ENCODE measurements at places on chromosomes 6 and 20.

DNA sequence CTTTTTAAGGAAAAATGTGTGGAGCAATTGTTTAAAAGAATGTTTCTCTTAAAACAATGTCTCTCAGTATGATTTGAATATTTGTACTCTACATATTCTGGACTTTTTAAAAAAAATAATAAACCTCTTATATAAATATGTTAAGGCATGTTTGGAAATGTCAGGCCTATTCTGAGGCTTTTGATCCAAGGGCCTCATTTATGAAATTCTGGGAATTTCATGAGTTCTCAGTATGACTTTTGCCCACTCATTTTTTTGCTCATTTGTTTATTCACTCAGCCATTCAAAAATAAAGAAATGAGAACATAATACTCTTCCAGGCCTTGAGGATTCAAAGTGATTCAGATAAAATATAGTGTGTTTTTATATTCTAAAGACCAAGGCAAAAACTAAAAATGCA, 60.4 kb downstream of the DOK5 start:
- DNase-seq, result no peak

DNA sequence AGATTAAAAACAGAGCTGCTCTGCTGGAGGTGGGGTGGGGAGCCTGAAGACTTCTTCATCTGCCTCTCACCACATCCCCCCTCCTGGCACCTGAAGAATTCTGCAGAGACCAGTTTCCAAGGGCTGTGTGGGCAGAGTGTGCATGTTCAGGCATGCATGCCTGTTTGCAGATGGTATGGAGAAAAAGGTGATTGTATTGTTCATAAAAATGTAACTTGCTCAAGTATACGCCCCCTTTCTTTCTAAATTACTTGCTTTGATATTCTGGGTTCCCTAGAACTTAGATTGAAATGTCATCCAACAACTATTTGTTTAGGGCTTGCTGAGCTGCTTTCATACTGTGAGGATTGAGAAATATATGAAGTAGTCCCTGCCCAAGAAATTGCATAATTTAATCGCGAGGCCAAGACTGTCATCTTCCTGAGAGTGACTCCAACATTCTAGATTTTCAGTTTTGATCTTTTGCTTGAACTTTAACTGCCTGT, 83.6 kb downstream of the LCA5 start:
- peak; percentile 93 for DNase-seq

GRCh38 chr20:53003420-53004154, 31.4 kb downstream of the TSHZ2 start:
- DNase-seq, result no peak

DNA sequence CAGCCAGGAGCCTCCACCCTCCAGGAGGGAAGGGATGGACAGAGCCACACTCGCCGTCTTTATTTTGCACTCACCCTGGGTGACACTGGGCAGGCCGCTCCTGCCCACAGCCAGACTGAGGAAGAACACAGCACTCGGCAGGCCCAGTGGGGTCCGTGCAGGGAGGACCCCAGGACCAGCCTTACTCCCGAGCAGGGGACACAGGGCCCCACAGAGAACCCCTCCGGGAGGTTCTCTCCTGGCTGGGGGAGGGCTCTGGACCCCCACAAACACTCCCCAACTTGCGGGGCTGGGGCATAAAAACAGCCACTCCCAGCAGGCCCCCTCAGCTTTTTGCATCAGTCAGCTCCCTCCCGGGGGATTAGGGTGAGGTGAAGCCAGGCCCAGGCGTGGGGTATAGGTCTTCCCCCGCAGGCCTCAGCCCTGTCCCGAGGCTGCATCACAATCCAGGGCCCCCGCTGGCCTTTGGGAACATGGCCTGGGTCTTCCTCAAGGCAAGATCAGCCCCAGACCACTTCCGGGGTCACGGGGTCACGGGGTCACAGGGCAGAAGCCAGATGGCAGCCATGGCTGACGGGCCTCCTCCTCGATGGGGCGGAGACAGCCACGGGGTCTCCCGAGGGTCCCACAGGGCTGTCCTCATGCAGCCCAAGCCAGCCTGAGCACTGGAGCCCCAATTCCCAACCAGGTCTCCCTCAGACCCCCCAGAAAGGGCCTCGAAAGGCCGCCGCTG, 3.2 kb downstream of the TNFRSF6B start:
- no peak for DNase-seq

DNA sequence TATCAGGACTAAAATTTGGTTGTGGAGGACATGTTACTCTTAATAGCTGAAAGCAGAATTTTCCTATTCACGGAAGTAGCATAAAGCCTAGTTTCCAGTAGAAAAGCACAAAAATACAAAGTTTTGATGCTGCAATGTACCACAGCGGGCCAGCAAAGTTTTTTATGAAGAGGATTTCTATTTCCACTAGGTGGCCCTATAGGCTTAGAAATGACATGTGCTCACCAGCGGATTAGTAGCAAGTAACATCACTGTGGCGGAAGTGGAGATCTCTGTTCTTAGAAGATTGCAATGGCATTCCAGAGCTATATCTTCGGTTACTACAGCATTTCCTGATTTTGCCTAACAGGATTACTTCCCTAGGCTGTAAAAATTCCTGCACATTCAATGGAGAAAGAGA, 1219.0 kb upstream of the EYS start:
- DNase-seq, result no peak

GRCh38 chr6:89350281-89350966, 2.1 kb downstream of the UBE2J1 start:
- DNase-seq, result no peak

GRCh38 chr6:72712910-72713309, 91.0 kb downstream of the KCNQ5 start:
- DNase-seq, result no peak

DNA sequence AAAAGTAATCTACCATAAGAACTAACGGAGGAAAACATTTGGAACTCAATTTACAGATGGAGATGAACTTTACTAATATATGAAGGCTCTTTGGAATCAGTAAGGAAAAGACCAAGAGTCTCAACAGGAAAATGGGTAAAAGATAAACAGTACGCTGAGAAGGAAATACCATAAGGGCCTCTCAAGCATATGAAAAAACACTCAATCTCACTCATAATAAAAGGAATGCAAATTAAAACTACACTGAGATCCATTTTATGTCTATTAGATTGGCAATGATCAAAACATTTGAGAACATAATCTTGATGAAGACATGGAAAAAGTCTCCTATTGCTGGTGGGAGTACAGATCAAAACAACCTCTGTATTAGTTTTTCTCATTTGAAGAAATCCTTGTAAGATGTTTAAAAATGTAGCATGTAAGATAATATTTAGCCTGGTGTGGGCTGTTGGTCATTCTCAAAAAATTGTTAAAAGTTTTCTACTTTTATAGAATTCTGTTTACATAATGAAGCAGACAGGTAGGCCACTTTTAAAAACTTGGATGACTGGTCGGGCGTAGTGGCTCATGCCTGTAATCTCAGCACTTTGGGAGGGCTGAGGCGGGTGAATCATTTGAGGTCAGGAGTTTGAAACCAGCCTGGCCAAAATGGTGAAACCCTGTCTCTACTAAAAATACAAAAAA, 14.5 kb downstream of the REV3L start:
- DNase-seq, result peak; percentile 64

DNA sequence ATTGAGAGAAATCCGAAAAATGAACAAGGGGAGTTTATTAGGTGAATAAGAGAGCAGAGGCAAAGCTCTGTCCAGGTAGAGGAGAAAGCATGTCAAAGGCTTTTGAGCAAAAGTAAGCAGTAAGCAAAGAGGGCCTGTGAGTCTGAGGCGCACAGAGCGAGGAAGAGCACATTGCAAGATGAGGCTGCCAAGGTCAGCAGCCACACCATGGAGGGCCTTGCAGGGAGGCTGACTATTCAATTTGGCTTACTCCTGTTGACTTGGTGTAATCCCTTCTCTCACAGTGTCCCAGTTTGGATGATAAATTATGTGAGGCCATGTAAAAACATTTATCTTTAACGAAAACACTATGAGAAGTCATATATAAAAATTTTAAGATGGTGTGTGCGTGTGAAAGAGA, 32.4 kb downstream of the SESN1 start:
- no peak for DNase-seq

DNA sequence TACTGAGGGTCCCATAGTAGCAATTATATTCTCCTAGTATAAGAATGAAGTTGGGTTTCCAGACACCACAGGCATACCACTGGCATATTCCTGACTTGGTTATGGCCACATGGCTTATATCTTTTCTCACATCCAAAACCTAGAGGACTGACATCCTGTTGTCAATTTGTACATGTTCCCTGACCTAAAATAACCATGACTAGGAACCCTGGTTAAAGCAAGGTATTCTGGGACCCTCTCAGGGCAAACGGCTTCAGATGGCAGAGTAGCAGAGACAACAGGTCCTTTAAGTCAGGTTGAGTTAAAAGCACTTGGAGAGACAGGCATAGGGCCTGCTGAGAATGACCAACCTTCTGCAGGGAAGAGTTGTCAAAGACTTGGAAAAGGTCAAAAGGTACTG, 12.6 kb downstream of the MAP3K5 start:
- DNase-seq, result no peak

DNA sequence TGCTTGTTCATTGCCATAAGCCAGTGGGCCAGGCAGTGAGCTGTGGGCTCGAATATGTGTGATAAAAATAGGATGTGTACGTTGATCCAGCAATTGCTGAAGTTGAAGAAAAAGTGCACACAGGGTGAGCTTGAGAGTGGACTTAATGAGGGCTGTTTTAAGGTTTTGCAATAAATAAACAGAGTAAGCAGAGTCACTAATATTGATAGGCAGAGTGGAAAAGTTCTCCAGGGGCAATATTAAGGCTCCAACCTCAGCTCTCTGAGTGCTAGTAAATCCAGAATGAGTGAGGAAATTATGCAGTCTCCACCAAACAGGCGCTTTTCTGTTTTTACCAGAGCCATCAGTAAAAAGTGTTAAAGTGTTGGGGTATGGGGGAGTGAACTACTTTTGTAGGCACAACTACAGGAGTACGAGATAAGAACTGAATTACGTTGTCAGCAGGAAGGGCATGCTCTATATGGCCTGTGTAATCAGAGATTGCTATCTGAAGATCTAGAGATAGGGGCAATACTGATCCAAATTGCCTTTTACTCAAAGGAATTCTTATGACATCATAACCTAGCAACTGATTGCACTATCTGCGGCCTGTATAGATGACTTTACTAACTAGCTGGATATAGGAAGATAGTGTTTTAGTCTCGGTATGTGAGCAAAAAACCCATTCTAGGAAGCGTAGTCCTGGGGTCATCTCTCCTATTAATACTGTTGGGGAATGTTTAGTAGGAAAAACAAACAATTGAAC, 7.6 kb upstream of the TBC1D20 start:
- no peak for DNase-seq

GRCh38 chr6:21310568-21311140, 282.9 kb upstream of the SOX4 start:
- DNase-seq, result no peak

- DNase-seq, result no peak
These were observed 26.7 kb upstream of the PDE10A start for GRCh38 chr6:165689699-165690098.

DNA sequence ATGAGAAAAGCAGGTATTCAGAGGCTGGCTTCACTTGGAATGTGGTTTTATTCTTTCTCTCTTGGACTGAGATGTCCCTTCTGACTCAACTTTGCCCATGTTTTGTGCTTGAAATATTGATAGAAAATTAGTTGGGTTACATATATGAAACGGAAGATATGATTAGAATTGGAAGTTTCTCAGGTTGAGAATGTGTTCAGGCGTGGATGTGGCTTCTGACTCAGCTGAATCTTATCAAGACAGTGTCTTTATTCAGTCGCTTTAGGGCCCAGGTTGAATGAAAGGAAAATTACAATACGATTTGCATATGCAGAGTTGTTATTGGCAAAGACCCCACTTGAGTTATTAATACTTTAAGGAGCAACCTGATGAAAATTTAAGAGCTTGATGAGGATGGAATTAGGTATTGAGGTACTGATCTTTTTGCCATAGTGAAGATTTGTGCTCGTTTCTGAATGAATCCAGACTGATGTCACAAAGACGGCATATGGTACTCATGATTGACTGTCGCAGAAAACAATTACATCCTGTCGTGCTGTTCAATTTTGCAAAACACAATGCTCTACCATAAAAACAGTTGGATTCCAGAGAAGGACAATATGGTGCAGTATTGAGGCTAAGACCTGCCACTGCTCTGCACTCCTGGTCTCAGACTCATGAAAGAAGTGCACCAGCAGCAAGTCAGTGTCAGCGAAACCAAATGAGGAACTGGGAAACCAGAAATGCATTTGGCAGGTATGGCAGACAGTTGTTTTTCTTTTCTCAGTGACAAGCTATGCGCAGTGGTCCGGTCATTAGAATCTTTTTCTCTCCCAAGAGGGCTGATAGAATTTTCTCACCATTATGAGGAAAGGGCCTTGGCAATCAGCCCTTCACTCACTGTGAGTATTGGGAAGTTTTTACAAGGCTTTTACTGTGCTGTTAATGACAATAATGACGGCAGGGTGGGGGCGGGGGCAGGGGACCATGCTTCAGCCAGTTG, 158.3 kb downstream of the DOK5 start:
- no peak for DNase-seq

DNA sequence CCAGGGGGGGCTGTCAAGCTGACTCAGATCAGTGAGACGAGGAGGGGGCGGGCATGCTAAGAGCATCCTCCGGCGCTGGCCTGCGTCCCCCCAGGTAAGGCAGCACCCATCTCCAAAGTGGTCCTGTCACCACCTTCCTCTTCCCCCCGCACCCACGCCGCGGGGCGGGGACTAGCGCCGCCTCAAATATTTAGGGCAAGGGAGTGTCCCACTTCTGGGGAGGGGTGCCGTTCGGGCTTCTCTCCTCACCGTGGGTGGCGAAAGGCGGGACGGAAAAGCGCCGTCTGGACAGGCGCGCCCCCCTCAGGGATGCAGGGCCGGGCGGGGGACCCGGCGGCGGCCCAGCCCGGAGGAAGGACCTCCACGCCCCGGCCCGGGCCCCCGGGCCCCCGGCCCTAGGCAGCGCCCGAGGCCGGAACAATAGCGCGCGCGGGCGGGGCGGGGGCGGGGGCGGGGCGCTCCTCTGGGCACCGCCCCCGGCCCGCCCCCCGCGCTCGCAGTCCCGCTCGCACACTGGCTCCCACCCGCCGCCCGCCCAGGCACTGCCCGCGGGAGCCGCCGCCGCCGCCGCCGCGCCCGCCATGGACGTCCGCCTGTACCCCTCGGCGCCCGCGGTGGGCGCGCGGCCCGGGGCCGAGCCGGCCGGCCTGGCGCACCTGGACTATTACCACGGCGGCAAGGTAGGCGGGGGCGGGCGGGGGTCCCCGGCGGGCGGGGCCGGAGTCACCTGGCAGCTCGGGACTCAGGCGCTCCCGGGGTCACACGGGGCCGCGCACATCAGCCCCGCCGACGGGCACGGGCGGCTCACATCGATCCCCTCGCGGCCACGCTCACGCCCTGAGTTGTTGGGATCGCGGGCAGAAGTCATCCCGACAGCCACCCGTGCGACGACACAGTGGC, at the start of gene TOX2:
TSS of gene TOX2 (plus strand) at position 542 of the 900 bp plus-strand sequence. CDS start at position 582, 40 bp downstream.
- DNase-seq, result no peak

DNA sequence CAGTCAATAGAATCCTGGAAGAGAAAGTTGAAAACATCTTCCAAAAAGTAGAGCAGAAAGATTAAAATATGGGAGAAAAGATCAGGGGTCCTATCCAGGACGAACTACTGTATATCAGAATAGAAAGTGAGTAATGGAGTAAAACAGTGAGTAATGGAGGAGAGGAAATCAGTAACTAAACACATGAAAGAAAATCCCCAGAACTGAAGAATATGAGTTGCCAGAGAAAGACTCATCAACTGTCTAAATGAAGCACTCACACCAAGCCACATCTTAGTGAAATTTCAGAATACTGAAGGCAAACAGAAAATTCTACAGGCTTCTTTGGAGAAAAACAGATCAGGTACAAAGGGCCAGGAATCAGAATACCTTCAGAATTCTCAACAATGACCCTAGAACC, 14.9 kb downstream of the IL17A start:
- DNase-seq, result no peak

Data from mammary epithelial cell (primary cell).